T-helper 2 cell treated with Interferon-gamma antibody and Interleukin-4, amounts not matched to agents 100 ng/mL and 5 ng/mL, for 36 hours (primary cell): ENCODE measurements at places on chromosomes 13 and 19. TPM values are rescaled to one million over a fixed set of nuclear protein-coding genes. Genes with fewer than 3 reads are reported as not detected.

TEX29 gene
- total RNA-seq, result 0.27 and 0.61 TPM in 2 replicates

ZFP36 gene
- total RNA-seq, result 74.0 and 79.7 TPM in 2 replicates

TTC9B gene
- total RNA-seq, result not detected in 2 replicates

SIGLEC5 gene
- not detected in 2 replicates for total RNA-seq

C13orf42 gene
- not detected in 2 replicates for total RNA-seq

ONECUT3 gene
- total RNA-seq, result not detected in 2 replicates

OR4F17 gene
- total RNA-seq, result not detected in 2 replicates

IFNL1 gene
- 0.25 TPM in 1 of 2 replicates, not detected in the other for total RNA-seq

ADM5 gene
- total RNA-seq, result 4.8 and 4.9 TPM in 2 replicates
